ENCODE measurements at places on chromosomes 5 and 9.

GRCh38 chr9:87271696-87272477 is 225.8 kb upstream of the DAPK1 start:
- DNase-seq: no peak

GRCh38 chr9:106964822-106965525 is 102.0 kb downstream of the ZNF462 start:
- no peak for DNase-seq

- DNase-seq: no peak
Measured at GRCh38 chr9:103680581-103680980, 413.5 kb upstream of the SMC2 start.

GRCh38 chr9:20309124-20309523 is 313.2 kb downstream of the MLLT3 start:
- no peak for DNase-seq

DNA sequence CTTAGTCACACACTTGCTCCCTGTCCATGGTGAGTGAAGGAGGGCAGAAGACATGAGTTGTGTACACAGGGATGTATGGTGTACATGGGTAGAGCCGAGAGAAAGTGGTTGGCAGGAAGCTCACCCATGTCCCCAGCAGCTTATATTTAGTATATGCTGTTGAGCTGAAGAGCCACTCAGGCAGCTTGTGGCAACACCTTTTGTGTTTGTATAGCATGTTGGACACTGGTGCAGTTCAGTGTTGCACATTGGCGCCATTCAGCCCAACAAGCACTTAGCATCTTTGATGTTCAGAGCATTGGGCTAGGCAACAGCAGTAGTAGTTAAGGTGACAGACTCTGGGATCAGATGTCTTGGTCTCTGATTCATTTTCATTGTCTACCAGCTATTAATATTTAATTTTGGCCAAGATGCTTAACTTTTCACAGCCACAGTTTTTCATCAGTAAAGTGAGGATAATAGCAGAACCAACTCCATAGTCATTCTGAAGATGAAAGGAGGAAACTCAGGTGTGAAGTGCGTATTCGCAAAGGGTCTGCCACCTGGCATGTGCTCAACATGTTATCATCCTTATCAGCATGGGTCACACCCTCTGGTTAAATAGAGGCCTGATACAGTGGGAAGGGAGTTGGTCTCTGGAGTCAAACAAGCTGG is 184.8 kb downstream of the NR3C1 start:
- no peak for DNase-seq

DNA sequence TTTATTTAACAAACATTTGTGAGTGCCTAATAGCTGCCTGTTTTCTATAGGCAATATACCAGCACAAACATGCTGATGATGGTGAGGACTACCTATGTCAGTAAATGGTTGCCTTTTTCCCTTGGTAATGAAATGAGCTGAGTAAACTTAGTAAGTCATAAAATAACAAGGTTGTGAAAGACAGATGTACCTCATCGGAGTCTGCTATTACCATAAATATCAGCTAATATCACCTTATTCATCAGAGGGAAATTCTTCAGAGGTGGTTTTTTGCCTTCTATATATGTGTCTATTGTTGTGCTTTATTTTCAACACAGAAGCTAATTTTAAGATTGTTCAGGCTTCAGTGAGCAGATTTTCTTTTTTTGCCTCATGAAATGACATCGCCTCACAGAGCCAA is 1040.5 kb downstream of the DTWD2 start:
- no peak for DNase-seq

- no peak for DNase-seq
Measured at GRCh38 chr9:37992924-37993349, 76.1 kb downstream of the SHB start.

GRCh38 chr5:140141241-140141640 is 15.5 kb downstream of the IGIP start:
- DNase-seq: no peak

GRCh38 chr9:136122425-136123383 is 4.0 kb upstream of the TMEM250 start:
- DNase-seq: peak; percentile 37

DNA sequence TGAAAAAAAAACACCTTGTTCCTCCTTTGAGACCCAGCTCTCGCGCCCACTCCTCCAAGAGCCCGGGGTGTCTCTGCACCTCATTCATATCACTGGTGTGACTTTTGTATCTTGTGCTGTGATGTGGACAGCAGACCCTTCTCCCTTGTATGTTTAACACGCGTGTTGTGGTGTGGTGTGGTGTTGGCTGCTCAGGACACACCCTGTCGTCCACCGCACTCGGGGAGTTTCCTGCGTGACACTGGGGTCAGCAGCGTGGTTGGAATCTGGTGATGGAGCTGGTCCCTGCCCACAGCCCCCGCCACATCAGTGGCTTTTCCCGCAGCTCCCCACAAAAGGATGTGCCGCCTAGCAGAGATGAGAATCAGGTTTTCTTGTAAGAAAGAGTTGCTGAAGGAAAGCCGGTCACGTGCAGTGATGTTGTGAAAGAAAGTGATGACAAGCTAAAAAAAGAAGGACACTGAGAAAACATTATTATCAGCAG is 61.5 kb downstream of the TENT4A start:
- DNase-seq: no peak

- no peak for DNase-seq
Measured at GRCh38 chr5:95647886-95648860, 1.6 kb downstream of the RFESD start.

- no peak for DNase-seq
Measured at GRCh38 chr9:114864471-114864870, 58.6 kb upstream of the TNFSF15 start.

DNA sequence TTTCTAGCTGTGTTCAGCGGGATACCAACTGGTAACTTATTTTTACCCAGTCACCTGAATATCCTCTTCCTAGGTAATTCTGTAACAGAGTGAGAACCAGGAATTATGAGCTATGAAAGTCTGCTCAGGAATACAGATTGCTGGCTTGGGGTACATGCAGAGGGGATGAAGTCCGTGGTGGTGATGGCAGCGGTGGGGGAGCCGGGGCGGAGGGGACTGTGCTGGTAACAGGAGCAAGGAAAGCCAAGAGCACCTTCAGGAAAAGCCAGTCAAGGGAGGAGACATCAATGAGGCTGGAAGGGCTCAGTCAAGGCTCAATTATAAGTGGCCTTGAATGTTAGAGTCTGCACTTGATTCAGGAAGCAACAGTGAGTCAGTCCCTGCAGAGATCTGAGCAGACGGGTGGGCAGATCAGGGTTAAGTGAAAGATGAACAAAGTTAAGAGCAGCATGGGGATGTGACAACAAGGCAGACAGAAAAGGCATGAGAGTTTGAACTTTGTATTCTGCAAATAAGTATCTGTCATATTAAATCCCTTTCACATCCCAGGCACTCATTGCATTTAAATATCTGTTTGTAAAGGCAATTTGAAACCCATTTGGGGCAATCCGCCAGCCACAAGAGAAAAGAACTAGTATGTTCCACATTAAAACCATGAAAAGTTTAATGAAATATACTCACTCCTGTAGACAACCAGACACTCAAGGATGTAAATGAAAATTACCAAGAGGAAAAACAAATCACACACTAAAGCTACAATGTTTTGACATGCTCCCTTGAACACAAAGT is 101.2 kb downstream of the TTC39B start:
- DNase-seq: no peak

DNA sequence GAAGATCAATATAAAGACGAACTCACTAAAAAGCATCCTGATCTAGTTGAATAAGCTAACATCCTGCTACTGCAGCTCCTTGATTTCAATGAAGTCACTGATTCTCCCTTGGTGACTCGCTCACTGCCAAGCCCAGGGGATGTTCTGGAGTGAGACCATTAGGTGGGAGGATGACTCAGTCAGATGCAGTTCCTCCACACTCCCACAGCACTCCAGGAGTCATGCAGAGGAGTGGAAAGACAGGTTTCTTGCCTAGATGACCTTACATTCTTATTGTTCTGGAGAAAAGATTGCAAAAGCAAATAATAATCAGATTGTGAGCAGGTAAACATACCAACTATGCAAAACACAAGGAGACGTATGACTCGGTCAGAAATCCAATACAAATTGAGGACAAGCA is 15.3 kb downstream of the GCNT4 start:
- peak; percentile 65 for DNase-seq

DNA sequence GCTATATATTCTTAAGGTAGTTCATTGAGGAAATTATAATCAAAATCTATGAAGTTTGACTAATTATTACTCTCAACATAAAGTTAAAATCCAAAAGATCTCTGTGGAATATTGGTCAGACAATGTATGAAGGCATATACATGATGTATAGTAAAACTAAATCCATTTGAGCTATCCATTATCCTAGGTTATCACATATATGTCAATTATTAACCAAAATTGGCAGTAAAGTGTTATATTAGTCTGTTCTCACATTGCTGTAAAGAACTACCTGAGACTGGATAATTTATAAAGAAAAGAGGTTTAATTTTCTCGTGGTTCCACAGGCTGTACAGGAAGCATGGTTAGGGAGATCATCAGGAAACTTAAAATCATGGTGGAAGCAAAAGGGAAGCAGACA is 511.7 kb upstream of the SGCD start:
- DNase-seq: no peak

DNA sequence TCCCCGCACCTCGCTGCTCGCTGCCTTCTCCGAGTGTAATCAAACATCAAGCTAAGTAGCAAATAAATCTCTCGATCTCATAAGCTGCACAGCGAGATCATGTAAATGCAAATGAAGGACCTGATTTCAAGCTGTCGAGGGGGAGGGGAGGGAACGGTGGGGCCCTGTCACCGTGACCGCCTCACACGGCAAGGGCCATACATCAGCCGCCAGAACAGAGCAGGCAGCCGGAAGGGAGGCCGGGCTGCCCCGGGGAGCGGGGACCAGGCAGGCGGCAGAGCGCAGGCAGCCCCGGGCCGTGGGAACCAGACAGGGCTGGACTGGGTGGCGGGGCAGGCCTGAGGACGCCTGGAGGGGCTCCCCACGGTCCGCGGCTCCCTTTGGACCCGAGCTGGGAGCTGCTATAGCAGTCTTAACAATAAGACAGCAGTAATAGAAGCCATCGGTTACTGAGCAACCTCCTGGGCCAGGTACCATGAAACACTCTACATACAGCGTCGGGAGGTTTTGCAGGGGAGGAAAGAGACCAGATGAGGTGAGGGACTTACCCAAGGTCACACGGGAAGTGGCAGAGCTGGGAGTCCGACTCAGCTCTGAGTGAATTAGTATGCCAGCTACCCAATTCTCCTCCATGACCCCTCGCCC is 76.8 kb downstream of the CFAP77 start:
- no peak for DNase-seq

- DNase-seq: peak; percentile 64
Measured at GRCh38 chr9:127980060-127980705, 606 bp downstream of the EEIG1 start.

DNA sequence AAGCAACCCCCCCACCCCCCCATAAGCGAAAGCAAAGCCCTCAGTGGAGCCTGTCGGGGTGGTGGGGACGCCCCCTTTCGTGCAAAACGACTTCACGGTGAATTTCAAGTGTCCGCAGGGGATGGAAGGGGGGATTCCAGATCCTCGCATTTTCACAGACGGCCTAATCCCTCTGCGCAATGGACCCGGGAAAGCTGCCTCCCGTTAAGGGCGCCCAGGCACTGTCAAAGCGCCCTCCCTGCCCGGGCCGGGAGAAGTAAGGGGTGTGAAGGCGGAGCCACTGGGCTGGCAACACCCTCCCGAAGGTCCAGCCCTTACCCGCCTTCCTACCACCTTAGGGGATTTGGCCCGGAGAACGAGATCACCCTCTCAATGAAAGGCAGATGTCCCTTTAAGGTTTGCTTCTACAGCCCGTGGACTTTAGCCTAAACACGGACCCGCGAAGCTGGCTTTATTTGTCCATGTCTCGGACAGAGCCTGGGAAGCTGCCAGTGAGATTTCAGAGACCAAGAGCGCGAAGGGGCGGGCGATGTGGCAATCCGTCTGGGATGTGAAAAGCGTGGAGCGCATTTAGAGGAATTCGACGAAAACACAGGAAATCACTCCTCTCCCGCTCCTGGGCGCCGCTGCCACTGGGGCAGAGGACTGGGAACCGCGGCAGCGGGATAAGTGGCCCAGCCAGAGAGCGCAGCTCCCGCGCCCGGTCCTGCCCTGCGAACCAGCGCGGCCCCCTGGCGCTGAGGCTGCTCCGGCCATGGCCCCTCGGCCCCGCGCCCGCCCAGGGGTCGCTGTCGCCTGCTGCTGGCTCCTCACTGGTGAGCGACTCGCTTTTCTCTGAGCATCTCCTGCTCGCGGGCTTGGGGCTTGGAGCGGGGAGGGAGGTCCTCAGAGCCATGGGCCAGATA is at the start of the genes ITGA1 and PELO:
Gene ITGA1 (plus strand): TSS at position 317 of the 905 bp plus-strand sequence. CDS start 438 bp downstream, at position 755.
Gene PELO (plus strand): TSS at position 317 of the 905 bp plus-strand sequence. CDS start 12,479 bp downstream, outside the sequence.
- DNase-seq: peak; percentile 77

DNA sequence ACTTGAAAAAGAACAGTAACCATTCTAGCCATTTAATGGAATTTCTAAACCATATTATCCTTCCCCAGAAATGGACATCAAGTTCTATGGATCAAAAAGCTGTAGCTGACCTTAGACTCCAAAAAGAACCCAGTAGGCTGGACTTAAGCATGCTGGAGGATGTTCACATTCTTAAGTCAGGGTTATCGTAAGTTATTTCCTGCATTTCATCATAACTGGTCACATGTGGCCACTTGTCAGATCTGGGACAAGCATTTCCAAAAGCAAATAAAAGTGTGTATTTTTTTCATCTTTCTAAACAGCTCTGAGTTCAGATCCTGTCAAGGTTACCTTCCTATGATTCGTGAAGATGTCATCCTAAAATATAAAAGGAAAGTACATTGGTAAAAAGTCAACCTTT is 274.5 kb upstream of the PTGER4 start:
- no peak for DNase-seq

- no peak for DNase-seq
Measured at GRCh38 chr9:71058660-71059059, 62.8 kb downstream of the TRPM3 start.

- DNase-seq: no peak
Measured at GRCh38 chr9:137444106-137444790, 3.1 kb upstream of the ENTPD8 start.

DNA sequence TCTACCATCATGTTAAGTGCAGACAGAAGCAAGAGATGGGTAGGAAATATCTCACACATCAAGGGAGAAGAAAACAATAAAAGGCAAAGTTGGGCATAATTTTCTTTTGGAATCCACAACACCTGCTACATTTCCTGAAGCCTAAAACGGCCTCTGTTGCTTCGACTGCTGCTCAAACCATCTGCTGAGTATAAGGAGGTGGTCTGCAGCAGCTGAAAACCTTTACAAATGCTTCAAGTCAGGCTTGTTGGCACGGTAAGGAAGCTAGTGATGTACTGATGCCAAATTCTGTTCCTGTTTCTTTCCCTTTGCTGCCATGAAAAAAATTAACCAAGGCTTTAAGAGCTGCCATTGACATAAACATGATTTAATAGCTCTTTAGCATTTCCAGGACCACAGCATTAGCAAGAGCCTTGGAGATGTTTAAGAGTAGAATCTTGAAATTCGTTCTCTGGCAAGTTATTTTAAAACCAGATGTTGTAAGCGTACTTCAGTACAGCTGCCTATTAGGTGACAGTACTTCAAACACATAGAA is 75.6 kb downstream of the DMRTA1 start:
- no peak for DNase-seq

- peak; percentile 53 for DNase-seq
Measured at GRCh38 chr5:55903121-55903701, 52.1 kb downstream of the IL31RA start.

- DNase-seq: no peak
Measured at GRCh38 chr9:96169901-96170300, 132.1 kb downstream of the HSD17B3 start.

GRCh38 chr9:98101868-98102273 is 17.2 kb downstream of the TRIM14 start:
- no peak for DNase-seq

GRCh38 chr9:108150736-108151586 is 661.4 kb upstream of the KLF4 start:
- no peak for DNase-seq
